Neural progenitor cell (in vitro differentiated cells): ENCODE measurements at places on chromosomes 5 and 9.
A peak's percentile ranks its signal among the peaks of the same experiment; 100 is the strongest.

DNA sequence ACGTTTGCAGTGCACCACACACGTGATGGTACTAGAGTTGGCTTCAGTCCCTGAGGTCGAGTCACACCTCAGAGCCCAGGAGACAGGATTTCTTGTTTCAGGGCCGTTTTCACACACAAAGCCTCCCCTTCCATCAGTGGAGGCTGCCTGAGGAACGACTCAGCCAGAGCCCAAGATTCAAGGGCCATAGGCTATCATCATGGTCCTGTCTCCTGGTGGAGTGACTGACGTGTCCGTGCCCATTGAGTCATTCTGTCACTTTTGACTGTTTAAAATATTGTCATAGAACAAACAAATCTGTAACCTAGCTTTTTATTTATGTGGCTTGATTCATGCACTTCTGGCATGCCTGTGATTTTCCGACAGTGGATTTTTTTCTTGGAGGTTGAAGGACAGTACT lies 28.3 kb downstream of the CAMK2A start:
- H3K4me3 ChIP-seq, result no peak overlapping the region
- H3K27ac ChIP-seq, result no peak overlapping the region
- H3K27me3 ChIP-seq, result no peaks in the 10 kb centered on the region
- no peaks in the 10 kb centered on the region for H3K36me3 ChIP-seq

DNA sequence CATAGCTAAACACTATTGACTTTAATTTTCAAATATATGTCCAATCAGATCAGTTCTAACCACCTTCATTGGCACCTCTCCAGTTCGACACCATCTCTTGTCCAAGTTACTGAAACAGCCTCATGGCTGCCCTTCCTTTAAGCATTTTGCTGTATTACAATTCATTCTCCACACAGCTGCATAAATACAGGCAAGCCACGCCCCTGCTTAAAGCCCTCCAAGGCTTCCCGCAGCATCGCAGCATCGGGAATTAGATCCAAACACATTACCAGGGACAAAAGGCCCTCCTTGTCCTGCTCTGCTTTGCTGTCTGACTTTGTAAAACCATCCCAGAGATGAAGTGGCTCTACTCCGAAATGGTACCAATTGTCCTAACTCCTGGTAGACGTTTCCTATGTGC lies 75.1 kb upstream of the RAI14 start:
- H3K4me1 ChIP-seq, result peaks cover 7% of the 10 kb centered on the region
- no peak overlapping the region for H3K27ac ChIP-seq
- H3K36me3 ChIP-seq, result no peaks in the 10 kb centered on the region
- H3K27me3 ChIP-seq, result no peaks in the 10 kb centered on the region
- H3K4me3 ChIP-seq, result no peak overlapping the region
- DNase-seq, result peak; percentile 64

DNA sequence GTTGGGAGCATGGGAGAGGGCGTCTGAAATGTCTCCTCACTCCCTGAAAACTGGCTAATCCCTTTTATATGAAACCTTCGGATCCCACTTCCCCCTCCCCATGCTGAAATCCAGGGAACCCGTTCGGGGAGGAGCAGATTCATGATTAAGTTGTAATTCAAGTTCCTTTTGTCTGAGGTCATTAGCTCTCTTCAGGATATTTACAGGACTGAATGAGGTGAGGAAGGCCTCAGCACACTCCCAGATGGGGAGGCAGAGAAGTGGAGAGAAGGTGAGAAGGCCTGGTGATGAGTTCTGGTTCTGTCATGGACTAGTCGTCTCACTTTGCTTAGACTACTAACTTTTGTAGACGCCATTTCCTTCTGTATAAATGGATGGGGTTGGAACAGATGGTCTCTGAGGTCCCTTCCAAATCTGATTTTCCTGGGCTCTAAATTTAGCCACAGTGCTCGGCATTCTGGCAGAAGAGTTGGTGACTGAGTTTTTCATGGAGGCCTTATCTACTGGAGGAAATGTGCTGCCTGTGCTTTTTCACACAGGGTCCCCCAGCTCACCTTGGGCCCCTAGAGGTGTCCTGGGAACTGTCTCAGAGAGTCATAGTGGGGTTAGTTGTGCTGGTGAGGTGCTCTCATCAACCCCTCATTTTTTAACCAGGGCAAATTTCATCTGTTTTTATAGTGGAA lies 62.3 kb downstream of the PRDM6 start:
- H3K27ac ChIP-seq, result no peak overlapping the region
- H3K36me3 ChIP-seq, result no peaks in the 10 kb centered on the region
- no peaks in the 10 kb centered on the region for H3K27me3 ChIP-seq
- no peaks in the 10 kb centered on the region for H3K4me1 ChIP-seq

GRCh38 chr5:4640795-4641194 lies 499.3 kb upstream of the ADAMTS16 start:
- no peak overlapping the region for H3K27ac ChIP-seq
- DNase-seq, result peak; percentile 46
- H3K36me3 ChIP-seq, result no peaks in the 10 kb centered on the region
- no peaks in the 10 kb centered on the region for H3K27me3 ChIP-seq

DNA sequence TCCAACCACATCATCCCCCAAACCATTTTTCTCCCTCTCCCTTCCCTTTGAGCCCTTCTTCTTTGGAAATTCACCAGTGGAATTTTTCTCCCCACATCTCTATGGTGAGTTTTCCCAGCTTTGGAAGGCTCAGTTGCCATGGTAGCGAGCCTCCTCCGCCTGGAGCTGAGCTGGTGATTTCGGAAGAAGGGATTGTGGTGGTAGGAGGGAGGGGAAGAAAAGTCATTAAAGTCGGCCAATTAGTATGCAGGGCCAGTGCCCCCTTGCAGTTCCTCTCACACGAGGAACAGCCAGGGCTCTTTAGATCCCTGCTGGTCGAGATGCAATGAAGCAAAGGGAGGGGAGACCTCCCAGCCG lies 322.0 kb downstream of the NTRK2 start:
- no peaks in the 10 kb centered on the region for H3K27me3 ChIP-seq
- H3K36me3 ChIP-seq, result no peaks in the 10 kb centered on the region
- DNase-seq, result peak; percentile 21
- H3K4me1 ChIP-seq, result peaks cover 22% of the 10 kb centered on the region
- H3K27ac ChIP-seq, result no peak overlapping the region
- H3K4me3 ChIP-seq, result no peak overlapping the region

DNA sequence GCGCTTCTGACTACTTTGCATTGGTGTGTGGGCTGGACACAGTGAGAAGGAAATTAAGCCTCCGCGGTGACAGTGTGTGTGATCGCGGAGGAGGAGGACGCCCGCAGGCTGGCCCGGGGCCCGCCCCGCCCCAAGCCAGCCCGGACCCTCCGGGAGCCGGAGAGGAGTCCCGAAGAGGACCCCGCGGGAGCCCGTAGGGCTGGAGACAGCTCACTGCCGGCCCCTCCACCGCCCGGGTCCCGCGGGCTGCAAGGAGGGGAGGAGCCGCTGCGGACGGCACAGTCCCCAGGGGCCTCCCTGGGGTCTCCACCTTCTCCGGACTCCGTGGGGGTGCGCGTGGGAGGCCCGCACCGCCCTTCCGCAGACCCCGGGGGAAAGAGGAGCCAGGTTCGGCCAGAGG lies 146.4 kb upstream of the ERCC6L2 start:
- H3K27me3 ChIP-seq, result no peaks in the 10 kb centered on the region
- DNase-seq, result no peak
- H3K36me3 ChIP-seq, result no peaks in the 10 kb centered on the region

GRCh38 chr5:58929726-58930125 lies 346.9 kb downstream of the RAB3C start:
- peaks cover 54% of the 10 kb centered on the region for H3K27me3 ChIP-seq
- H3K27ac ChIP-seq, result no peak overlapping the region
- no peak overlapping the region for H3K4me3 ChIP-seq
- DNase-seq, result no peak
- peaks cover 11% of the 10 kb centered on the region for H3K4me1 ChIP-seq
- no peaks in the 10 kb centered on the region for H3K36me3 ChIP-seq

DNA sequence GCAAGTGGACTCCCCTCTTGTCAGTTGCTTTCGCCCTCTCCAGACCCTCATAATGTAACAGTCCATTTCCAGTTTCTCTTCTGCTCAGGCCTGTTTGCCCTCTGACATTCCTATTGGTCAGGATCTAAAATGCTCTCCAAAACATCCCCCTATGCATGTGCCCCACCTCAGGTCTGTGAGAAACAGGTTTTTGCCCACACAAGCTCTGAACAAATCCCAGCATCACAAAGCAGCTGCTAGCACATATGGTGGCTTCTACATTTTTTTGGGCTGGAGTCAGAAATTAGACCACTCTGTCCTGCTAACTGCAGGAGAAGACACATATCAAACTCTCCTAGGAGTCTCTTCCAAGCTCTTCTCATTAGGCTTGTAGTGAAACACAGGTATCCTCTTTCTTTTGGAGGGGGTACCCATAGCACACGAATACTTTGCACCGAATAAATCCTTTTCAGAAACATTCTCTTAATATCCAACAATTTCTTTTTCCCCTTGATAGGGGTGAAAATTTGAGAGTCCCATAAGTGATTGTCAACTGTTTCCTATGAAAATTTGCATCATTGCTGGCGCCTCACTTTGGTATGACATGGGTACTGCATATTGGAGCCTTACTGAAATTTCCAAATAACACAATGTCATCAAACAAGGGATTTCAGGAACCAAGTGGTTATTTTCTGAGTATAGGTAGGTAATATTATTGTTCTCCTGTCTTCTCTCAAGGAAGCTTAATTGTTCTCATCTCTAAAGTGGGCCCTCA lies 19.3 kb upstream of the HSPA9 start:
- H3K4me3 ChIP-seq, result no peak overlapping the region
- no peak for DNase-seq
- peaks cover 18% of the 10 kb centered on the region for H3K4me1 ChIP-seq
- no peak overlapping the region for H3K27ac ChIP-seq
- H3K27me3 ChIP-seq, result no peaks in the 10 kb centered on the region

DNA sequence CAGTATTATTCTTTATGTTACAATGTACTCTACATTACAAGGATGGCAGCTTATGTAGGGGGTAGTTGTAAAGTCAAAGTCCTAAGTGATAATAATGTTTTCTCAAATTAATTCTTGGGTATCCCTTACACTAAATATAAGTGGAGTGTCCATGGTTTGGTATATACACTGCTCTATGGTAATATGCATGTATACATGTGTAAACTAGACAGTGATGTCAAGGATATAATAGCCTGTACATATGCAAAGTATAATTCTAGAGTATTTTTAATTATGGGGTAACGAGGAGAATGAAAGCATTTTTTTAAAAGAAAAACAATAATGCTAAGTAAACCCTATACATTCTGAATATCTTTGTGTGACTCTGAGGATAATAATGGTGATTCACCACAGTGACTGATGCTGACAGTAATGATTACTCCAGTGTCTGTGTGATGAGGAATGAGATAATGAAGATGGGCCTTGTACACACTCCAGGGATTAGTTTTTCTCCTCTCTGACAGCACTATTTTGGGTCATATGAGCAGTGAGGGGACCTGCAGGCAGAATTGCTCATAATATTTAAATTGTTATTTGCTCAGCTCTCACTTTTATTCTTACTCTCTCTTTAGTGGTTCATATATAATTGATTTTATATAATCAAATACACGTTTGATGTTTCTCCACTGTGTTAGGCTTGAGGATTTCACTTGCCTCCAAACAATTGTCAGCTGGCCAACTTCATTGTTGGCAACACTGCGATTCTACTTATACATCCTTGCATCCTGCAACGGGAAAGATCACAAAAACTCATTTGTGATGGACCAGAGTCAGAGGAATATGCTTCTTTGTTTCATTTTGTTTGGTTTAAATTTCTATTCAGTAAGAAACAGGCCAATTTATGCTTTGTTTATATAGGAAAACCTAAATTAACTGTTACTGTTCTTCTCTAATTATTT lies 88.2 kb downstream of the NREP start:
- no peaks in the 10 kb centered on the region for H3K36me3 ChIP-seq
- no peak overlapping the region for H3K27ac ChIP-seq
- H3K27me3 ChIP-seq, result no peaks in the 10 kb centered on the region
- H3K4me3 ChIP-seq, result no peak overlapping the region
- no peaks in the 10 kb centered on the region for H3K4me1 ChIP-seq

DNA sequence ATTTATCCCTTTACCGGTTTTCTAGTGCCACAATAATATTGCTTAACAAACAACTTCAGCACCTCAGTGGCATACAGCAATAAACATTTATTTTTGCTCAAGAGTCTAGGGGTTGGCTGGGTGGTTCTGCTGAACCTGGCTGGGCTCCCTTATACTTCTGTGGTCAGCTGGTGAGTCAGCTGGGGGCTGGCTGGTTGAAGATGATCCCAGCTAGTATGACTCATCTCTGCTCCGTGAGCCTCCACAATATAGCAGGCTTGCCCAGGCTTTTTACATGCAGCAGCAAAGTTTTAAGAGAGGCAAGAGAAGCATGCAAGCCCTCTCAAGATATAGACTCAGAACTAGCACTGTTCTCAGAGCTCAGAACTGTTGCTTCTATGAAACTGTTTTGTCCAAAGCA lies 523.5 kb upstream of the CLINT1 start:
- H3K36me3 ChIP-seq, result no peaks in the 10 kb centered on the region
- peaks cover 20% of the 10 kb centered on the region for H3K4me1 ChIP-seq
- no peak overlapping the region for H3K4me3 ChIP-seq
- no peak overlapping the region for H3K27ac ChIP-seq
- no peak for DNase-seq

- no peak overlapping the region for H3K4me3 ChIP-seq
- no peaks in the 10 kb centered on the region for H3K27me3 ChIP-seq
- no peak for DNase-seq
- H3K27ac ChIP-seq, result no peak overlapping the region
These were observed 20.5 kb downstream of the POLR3G start for GRCh38 chr5:90495146-90495545.
